Heart right ventricle (tissue), 16 donors: ENCODE measurements at places on chromosomes 4 and X.

GRCh38 chr4:124803641-124804040 is 91.1 kb upstream of the ANKRD50 start:
- H3K27ac ChIP-seq: no peak overlapping the region
- no peak overlapping the region for H3K4me3 ChIP-seq
- no peaks in the 10 kb centered on the region for H3K27me3 ChIP-seq
- H3K4me1 ChIP-seq: no peaks in the 10 kb centered on the region

DNA sequence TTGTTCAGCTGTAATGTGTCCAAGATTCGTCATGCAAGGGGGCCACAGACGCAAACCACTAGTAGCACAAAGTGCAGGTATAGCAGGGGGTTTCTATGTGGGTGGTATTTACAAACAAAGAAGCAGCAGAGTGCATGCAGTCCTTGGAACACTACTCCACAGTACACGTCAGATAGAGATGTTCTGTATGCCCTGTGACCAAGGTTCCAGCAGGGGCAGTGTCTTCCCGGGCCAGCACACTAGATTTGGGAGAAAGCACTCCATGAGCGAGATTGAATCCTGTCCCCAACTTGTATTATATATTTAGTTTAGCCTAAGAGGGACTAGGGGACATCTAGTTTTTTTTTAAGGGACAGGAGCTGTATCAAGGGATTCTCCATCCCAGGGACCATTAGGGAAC is 54.4 kb upstream of the ESX1 start:
- no peaks in the 10 kb centered on the region for H3K36me3 ChIP-seq
- no peak for DNase-seq
- no peak overlapping the region for H3K27ac ChIP-seq
- H3K27me3 ChIP-seq: no peaks in the 10 kb centered on the region
- H3K4me1 ChIP-seq: no peaks in the 10 kb centered on the region

DNA sequence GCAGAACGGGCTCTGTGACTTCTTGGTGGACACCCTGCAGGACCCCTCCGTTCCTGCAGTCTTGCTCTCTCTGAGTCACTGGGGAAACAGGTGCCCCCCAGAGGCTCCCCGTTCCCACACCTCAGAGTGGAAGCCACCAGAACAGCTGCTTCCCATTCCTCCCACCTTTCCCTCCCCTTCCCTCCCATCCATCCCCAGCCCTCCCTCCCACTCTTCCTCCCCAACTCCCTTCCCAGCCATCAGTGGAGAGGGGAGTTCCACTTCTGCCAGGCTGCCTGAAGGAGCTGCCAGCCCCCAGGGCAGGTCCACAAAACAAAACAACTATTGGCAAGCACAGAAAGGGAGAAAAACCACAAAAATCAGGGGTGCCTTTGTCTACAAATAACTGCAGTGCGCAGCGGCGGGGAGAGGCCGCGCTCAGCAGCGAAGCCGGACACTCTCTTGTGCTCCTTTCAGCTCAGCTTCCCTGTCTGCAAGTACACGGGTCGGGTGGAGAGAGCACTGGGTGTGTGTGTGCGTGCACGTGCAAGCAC is 8.1 kb downstream of the SSR4 start:
- H3K27me3 ChIP-seq: no peaks in the 10 kb centered on the region
- H3K4me1 ChIP-seq: no peaks in the 10 kb centered on the region
- no peak overlapping the region for H3K4me3 ChIP-seq
- DNase-seq: no peak
- H3K27ac ChIP-seq: no peak overlapping the region

DNA sequence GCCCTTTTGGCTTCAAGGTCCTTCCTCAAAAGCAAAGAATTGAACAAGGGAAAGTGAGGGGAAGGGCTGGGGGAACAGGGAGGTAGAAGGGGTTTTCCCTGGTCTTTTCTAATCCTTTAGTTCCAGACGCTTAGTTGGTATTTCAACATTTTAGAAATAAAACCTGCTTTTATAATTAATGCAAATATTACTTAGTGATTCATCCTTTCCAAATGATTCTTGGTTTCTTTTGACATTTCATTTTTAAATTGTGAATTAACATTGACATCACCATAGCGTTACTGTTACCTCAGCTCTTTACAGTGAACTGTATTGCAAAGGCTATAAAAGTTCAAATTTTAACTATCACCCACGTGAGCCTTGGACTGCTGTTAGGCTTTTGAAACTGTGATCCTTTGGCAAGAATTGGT is 20.9 kb downstream of the NFKB1 start:
- H3K4me1 ChIP-seq: peaks cover 79% of the 10 kb centered on the region
- no peaks in the 10 kb centered on the region for H3K36me3 ChIP-seq
- no peak overlapping the region for H3K27ac ChIP-seq
- no peak for DNase-seq
- H3K27me3 ChIP-seq: no peaks in the 10 kb centered on the region

DNA sequence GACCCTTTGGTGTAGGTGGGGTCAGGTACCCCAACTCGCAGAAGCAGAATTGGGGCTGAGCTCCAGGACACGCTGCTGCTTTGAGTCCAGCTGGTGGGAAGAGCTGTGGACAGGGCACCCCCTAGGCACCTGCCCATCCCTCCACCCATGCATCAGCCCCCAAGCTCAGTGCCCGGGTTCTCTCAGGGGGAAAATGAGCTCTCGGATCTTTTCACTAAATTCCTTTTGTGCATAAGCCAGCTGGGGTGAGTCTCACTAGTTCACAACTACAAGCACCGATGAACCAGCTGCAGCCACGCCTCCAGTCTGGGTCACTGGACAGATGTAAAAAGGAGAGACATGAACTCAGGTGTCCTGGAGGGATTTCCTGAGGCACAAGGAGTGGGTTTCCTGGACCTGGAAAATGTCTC is 286.8 kb downstream of the CRLF2 start:
- H3K36me3 ChIP-seq: no peaks in the 10 kb centered on the region
- DNase-seq: no peak
- no peaks in the 10 kb centered on the region for H3K27me3 ChIP-seq
- no peak overlapping the region for H3K27ac ChIP-seq
- no peaks in the 10 kb centered on the region for H3K4me1 ChIP-seq

- no peak overlapping the region for H3K27ac ChIP-seq
- no peaks in the 10 kb centered on the region for H3K4me1 ChIP-seq
- H3K27me3 ChIP-seq: no peaks in the 10 kb centered on the region
- no peak overlapping the region for H3K4me3 ChIP-seq
- no peak for DNase-seq
- no peaks in the 10 kb centered on the region for H3K36me3 ChIP-seq
Observed at GRCh38 chr4:161350946-161351345, 812.9 kb downstream of the FSTL5 start.

DNA sequence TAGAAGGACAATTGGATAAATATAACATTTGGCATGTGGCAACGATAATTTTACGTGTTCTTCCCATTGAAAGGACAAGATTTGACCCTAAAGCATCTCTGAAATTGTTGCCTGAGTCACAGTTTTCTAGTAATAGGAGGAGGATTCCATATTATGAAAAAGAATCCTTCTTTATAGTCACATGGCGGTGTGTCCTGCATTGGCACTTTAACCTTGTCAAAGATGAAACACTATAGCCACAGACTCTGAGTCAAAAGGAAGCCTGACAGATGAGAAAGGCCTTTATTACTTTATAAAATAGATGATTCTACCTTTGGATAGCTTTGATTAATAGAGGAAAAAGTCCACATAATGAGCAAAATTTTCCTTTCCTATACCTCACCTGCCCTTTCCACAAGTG is 11.5 kb downstream of the LNX1 start:
- H3K4me1 ChIP-seq: no peaks in the 10 kb centered on the region
- no peaks in the 10 kb centered on the region for H3K27me3 ChIP-seq
- no peak for DNase-seq
- H3K4me3 ChIP-seq: no peak overlapping the region
- no peaks in the 10 kb centered on the region for H3K36me3 ChIP-seq
- no peak overlapping the region for H3K27ac ChIP-seq

- H3K4me3 ChIP-seq: no peak overlapping the region
- peak overlapping the region; percentile 14 for H3K27ac ChIP-seq
- no peak for DNase-seq
- H3K36me3 ChIP-seq: no peaks in the 10 kb centered on the region
- no peaks in the 10 kb centered on the region for H3K27me3 ChIP-seq
Observed at GRCh38 chr4:87502580-87503238, 26.5 kb downstream of the SPARCL1 start.

GRCh38 chrX:13369256-13370030 is 49.6 kb upstream of the ATXN3L start:
- H3K4me3 ChIP-seq: no peak overlapping the region
- no peak for DNase-seq
- H3K27me3 ChIP-seq: no peaks in the 10 kb centered on the region
- H3K36me3 ChIP-seq: no peaks in the 10 kb centered on the region
- H3K4me1 ChIP-seq: no peaks in the 10 kb centered on the region

- H3K27me3 ChIP-seq: no peaks in the 10 kb centered on the region
- H3K36me3 ChIP-seq: no peaks in the 10 kb centered on the region
- DNase-seq: no peak
- H3K27ac ChIP-seq: peak overlapping the region; percentile 74
Observed at GRCh38 chrX:78946178-78946931, 1.2 kb downstream of the P2RY10 start.

GRCh38 chr4:105145903-105146275 is 787 bp upstream of the TET2 start:
- H3K27me3 ChIP-seq: no peaks in the 10 kb centered on the region
- peaks cover 22% of the 10 kb centered on the region for H3K4me1 ChIP-seq
- DNase-seq: peak; percentile 27
- H3K36me3 ChIP-seq: no peaks in the 10 kb centered on the region
- H3K27ac ChIP-seq: peak overlapping the region; percentile 87

- peak overlapping the region; percentile 67 for H3K27ac ChIP-seq
- H3K4me1 ChIP-seq: no peaks in the 10 kb centered on the region
- no peaks in the 10 kb centered on the region for H3K36me3 ChIP-seq
- no peaks in the 10 kb centered on the region for H3K27me3 ChIP-seq
Observed at GRCh38 chr4:99404595-99405287, 30.4 kb downstream of the ADH7 start.

- no peaks in the 10 kb centered on the region for H3K4me1 ChIP-seq
- H3K4me3 ChIP-seq: no peak overlapping the region
- H3K36me3 ChIP-seq: no peaks in the 10 kb centered on the region
- H3K27ac ChIP-seq: no peak overlapping the region
- H3K27me3 ChIP-seq: no peaks in the 10 kb centered on the region
- no peak for DNase-seq
Observed at GRCh38 chr4:157808796-157809383, 363.9 kb downstream of the GASK1B start.

- H3K27ac ChIP-seq: peak overlapping the region; percentile 68
- no peak overlapping the region for H3K4me3 ChIP-seq
- no peaks in the 10 kb centered on the region for H3K36me3 ChIP-seq
- no peak for DNase-seq
- no peaks in the 10 kb centered on the region for H3K27me3 ChIP-seq
Observed at GRCh38 chr4:143380629-143381028, 44.0 kb downstream of the GAB1 start.

DNA sequence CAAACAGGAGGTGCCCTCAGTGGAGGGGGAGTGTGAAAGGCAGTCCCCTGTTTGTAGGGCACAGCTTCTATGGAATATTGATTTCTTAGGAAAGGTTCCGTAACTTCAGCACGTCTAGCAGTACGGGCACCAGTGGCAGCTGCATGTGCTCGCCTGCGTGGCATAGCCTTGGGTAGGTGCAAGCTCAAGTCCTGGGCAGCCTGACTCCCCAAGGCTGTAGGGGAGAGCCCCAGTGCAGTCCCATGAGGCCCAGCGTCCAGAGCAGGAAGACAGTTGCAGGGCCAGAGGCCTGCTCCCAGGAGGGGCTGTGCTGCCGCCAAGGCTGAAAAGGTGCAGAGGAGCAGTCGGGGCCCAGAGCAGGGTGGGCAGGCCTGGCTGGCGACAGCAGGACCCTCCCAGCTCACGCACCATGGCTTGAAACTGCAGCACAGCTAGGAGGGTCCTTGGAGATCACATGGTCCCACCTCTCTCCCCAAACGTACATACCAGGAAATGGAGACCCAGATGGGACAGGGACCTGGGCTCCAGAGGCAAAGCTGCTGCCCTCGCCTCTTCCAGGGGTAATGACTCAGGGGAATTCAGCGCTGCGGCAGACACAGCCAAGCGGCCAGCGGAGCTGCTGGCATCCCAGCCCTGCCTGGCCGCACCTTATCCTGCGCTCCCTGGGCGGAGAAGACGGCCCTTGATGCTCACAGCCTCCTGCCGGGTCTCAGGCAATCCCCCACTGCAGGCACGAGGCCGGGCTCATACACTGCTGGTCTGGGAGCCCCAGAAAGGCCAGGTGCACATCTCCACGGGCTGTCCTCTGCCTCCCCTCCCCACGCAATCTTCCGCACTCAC is 6.0 kb upstream of the DUSP9 start:
- no peak for DNase-seq
- H3K4me1 ChIP-seq: no peaks in the 10 kb centered on the region
- H3K36me3 ChIP-seq: no peaks in the 10 kb centered on the region
- peaks cover 13% of the 10 kb centered on the region for H3K27me3 ChIP-seq
- no peak overlapping the region for H3K27ac ChIP-seq

GRCh38 chrX:97260679-97261078 is 377.0 kb downstream of the RPA4 start:
- H3K4me1 ChIP-seq: no peaks in the 10 kb centered on the region
- H3K27me3 ChIP-seq: no peaks in the 10 kb centered on the region
- no peaks in the 10 kb centered on the region for H3K36me3 ChIP-seq
- no peak for DNase-seq
- no peak overlapping the region for H3K27ac ChIP-seq
- H3K4me3 ChIP-seq: no peak overlapping the region

DNA sequence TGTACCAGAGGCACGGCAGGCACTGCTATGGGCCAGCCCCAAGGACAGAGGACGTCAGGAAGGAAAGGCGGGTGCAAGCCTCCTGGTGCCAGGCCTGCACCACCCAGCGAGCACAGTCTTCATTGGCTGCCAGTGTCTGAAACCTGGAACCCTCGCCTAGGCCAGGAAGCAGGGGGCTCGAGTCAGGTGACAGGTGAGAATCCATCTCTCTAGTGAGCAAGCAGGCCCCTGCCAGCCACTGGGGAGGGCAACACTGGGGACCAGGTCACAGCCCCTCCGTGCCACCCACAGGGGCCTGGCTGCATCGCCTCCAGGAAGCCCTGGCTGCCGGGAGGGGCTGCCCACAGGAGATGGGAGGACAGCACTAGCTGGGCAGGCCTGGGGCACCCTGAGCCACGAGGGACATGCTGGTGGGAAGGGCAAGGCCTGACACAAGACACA is 6.9 kb upstream of the HAUS3 start:
- H3K4me1 ChIP-seq: peaks cover 30% of the 10 kb centered on the region
- H3K36me3 ChIP-seq: peaks cover 5% of the 10 kb centered on the region
- no peaks in the 10 kb centered on the region for H3K27me3 ChIP-seq
- no peak for DNase-seq
- no peak overlapping the region for H3K4me3 ChIP-seq

DNA sequence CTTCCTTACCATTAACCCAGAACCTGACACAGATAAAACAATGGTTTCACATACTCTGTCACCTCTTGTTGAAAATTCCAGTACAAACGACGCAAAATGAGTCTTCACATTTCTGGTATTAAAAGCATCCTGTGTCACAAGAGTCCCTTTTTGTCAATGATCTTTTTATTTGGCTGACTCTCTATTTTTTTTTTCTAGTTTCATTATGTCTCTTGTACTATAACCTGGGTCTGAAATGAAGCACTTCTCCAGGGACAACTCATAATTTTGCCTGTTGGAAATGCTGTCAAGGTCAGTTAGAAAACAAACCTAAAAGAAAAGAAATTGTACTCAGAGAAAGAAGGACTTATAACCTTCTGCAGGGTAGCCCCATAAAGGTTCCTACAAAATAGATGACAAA is 93.1 kb downstream of the NR3C2 start:
- H3K4me3 ChIP-seq: no peak overlapping the region
- no peak for DNase-seq
- no peak overlapping the region for H3K27ac ChIP-seq
- H3K36me3 ChIP-seq: no peaks in the 10 kb centered on the region
- H3K4me1 ChIP-seq: peaks cover 29% of the 10 kb centered on the region

GRCh38 chr4:165293061-165293460 is 34.4 kb upstream of the MSMO1 start:
- H3K27me3 ChIP-seq: no peaks in the 10 kb centered on the region
- no peaks in the 10 kb centered on the region for H3K4me1 ChIP-seq
- no peak overlapping the region for H3K27ac ChIP-seq
- no peak overlapping the region for H3K4me3 ChIP-seq
- no peak for DNase-seq
